ENCODE measurements at places on chromosomes 6 and 20. TPM values are rescaled to one million over a fixed set of nuclear protein-coding genes. Genes with fewer than 3 reads are reported as not detected.

The GPX5 gene
- not detected for total RNA-seq

The AIF1 gene
- total RNA-seq = 10.3 TPM

The ZFP64 gene
- 6.3 TPM for total RNA-seq

The ARMC12 gene
- 0.22 TPM for total RNA-seq

The ZBP1 gene
- total RNA-seq = 0.43 TPM

DNA sequence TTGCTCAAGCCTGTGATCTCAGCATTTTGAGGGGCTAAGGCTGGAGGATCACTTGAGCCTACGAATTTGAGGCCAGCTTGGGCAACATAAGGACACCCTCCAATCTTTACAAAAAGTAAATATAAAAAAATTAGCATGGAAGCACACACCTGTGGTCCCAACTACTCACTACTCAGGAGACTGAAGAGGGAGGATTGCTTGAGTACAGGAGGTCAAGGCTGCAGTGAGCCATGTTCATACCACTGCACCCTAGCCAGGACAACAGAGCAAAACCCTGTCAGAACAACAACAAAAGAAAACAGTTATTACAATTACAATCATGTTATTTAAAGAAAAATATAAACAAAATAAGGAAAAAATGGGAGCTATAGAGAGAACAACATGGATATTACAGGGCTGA, 82.5 kb upstream of the TNFAIP3 start:
- DNase-seq = no peak

- no peak for DNase-seq
These were observed 284.0 kb upstream of the RUNX2 start for GRCh38 chr6:45044086-45044485.

DNA sequence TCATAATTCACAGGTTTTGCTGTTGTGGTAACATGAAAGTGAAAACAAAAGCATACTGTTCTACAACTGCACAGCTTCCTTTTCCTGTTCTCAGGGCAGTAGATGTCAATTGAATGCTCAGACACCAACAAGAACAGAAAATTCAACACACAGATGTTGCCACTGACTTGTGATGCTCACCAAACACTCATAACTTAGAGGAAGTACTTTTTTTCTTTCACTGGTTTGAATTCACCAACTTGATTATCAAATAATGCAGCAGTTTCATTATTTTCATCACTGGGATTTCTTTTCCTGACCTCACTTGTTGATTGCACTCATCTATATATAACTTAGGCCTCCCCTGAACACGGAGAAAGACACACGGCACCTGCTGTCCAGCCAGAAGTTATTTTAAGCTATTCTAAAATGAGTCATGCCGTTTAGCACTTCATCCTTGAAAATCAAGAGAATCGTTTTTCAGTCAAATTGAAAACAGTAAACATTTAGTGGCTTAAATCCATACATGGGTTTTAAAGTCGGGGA, 949 bp downstream of the TXLNB start:
- no peak for DNase-seq

DNA sequence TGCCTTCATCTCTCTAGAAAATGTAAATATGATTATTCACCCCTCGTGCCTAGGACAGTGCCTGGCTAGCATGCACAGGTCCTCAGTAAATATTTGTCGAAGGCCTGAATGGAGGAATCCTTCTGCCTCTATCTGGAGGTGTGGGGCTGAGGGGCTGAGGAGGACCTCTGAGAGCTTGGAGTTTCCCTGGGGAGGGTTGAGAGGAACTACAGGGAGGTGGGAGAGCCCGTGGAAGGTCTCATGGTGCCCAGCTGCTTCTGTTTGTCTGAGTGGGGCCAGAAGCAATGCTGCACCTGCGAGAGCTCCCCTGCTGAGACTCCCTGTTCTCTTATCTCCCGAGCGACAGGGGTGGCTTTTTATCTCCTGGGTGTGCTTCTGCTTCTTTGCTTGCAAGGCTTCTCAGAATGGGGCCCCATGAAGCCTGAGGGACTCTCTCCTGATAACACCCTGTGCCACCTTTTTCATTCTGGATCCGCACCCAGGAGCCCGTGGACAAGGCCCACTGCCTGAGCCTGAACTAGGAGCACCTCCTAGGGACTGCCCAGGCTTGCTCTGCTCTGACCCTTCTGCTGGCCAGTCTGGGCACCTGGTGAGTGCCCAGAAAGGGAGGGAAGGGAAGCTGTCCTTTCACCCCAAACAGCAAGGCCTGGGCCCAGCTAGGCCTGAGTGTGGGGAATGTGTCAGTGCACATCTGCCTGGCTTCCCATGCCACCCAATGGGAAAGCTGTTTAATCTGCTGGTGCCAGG, 2.4 kb downstream of the SLC29A1 start:
- peak; percentile 71 for DNase-seq

DNA sequence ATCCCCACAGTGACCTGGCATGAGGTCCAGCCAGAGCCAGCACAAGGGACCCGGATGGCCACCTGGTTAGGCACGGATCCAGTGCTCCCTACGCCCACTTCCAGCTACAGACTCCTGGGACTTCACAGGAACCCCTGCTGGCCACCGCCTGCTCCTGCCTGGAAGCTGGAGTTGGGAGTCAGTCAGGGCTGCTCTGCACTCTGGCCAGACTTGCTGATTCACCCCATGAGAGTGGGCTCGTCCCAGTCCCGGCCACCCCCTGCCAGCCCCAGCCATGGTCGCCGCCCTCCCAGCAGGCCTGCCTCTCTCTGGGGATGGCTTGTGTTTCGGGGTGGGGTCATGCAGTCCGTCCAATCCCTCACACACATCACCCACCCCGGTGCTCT, 125.8 kb downstream of the DLL1 start:
- DNase-seq = no peak

- DNase-seq = no peak
These were observed 169.7 kb downstream of the HAO1 start for GRCh38 chr20:7770578-7770977.

- DNase-seq = peak; percentile 79
These were observed 9.3 kb upstream of the NEDD9 start for GRCh38 chr6:11241793-11242201.

- DNase-seq = peak; percentile 76
These were observed 222.0 kb upstream of the SGK1 start for GRCh38 chr6:134539865-134540323.

DNA sequence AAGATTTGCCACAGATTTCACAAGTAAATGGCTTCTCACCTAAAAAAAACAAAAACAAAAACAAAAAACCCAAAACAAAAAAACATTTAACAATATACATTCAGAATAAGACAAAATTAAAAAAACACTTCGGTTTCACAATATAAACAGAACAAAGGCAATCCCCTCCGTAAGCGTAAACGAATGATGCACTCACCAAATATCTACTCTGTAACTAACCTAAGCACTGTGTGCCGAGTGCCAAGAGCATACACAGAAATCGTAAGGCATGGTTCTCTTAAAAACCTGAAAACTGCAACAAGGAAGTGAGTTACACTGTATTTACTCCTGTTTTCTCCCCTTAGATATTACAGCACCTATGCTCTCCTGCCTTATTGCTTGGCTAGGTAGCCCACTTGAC, 12.1 kb upstream of the MICAL1 start:
- no peak for DNase-seq

DNA sequence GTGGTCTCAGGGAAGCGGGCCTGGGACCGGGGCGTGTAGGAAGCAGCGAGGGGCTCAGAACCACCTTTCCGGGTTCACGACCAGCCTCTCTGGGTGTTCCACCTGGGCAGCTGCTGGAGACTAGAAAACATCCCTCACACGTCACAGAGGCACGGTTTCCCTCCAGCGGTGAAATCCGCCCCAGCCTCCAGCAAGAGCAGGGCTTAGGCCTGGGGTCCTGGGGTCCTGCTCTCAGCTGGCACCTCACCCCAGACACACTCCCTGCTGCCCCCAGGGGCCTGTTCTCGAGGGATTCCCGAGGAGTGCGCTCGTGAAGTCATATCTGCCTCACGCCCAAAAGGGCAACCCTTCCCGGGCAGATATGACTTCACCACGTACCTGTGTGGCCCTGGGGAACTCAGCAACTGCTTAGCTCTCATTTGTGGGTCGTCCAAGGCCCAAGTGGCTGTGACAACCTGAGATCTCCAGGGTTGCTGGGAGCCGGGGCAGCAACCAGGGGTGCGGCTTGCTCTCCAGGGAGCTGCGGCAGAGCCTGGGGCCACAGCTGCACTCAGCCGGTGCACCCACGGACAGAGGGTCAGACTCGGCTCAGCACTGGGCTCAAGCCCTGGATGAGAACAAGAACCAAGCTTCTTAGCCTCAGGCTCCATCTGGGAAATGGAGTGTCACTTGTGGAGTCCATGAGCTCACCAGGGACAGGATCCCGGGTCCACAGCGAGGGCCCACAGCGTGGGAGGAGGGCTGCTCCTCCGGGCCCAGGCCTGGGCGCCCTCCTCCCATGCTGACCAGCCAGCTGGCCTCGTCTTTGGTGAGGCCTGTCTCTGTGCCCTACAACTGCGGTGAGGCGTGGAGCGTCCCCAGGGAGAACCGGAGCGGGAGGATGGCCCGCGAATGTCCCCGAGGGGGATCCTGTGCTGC, 661 bp downstream of the FNDC11 start:
- no peak for DNase-seq

GRCh38 chr6:119328254-119328653, 21.3 kb downstream of the MAN1A1 start:
- no peak for DNase-seq

- no peak for DNase-seq
These were observed 55.4 kb downstream of the ZDHHC14 start for GRCh38 chr6:157436219-157436943.
